ENCODE measurements at places on chromosomes 2 and 18. TPM values are rescaled to one million over a fixed set of nuclear protein-coding genes. Genes with fewer than 3 reads are reported as not detected.

Gene CYS1
- total RNA-seq, result 1.6 TPM

Gene CWC22
- total RNA-seq, result 24.0 TPM

Gene ARL5A
- total RNA-seq, result 39.6 TPM

Gene SLC4A3
- not detected for total RNA-seq

Gene CHRNG
- total RNA-seq, result not detected

Gene CLHC1
- 16.1 TPM for total RNA-seq

Gene IL1RN
- total RNA-seq, result 3.0 TPM

Gene HMSD
- 14.6 TPM for total RNA-seq

Gene COL6A3
- total RNA-seq, result 1.4 TPM

Gene DAPL1
- total RNA-seq, result not detected

Gene STRADB
- 14.6 TPM for total RNA-seq

Gene FEV
- not detected for total RNA-seq

Gene TRIM43
- total RNA-seq, result not detected
